ENCODE measurements at places on chromosomes 2 and 18.

GRCh38 chr18:25630682-25631081 is 278.7 kb upstream of the ZNF521 start:
- DNase-seq = no peak

- DNase-seq = no peak
These were observed 427.7 kb upstream of the HS6ST1 start for GRCh38 chr2:128746356-128746755.

DNA sequence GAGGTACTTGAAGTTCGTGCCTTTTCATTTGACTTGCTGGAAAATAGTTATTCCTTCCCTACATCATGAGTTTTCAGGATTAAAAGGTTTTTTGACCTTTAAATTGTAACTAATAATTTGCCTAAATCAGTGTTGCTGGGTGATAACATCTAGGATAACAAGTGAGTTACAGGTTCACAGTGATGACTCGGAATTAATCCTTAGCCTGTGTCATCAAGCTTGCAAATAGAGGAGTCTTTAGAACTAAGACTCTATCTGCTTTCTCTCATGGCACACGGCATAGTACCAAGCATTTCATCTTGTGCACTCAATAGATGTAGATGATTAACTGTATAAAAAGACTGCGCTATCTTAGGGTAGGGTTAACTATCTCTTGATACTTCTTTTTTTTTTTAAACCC is 79.5 kb downstream of the CAMKMT start:
- no peak for DNase-seq

- no peak for DNase-seq
These were observed 150.0 kb upstream of the LRP1B start for GRCh38 chr2:142280831-142281230.

GRCh38 chr2:191565647-191566198 is 112.2 kb upstream of the NABP1 start:
- DNase-seq = no peak

DNA sequence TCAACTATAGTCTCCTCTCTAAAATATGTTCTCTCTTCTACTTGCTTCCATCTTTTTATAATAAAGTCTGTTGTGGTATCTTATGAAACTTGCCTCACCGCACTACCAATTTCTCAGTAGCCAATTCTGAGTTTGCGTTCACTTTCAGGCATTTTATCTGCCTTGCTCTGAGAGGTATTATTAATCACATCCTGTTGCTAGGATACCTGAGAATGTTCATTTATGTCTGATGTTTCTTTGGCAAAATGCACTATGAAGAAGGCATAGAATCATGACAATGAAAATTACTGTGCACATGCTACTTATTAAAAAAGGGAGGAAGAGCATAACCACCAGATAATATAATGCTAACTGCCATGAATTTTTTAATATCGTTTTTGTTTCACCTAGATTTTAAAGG is 130.2 kb downstream of the CHST9 start:
- DNase-seq = no peak

GRCh38 chr2:232575404-232575746 is 24.9 kb downstream of the EIF4E2 start:
- DNase-seq = no peak

- no peak for DNase-seq
These were observed 181.4 kb upstream of the MSH6 start for GRCh38 chr2:47601568-47601967.

DNA sequence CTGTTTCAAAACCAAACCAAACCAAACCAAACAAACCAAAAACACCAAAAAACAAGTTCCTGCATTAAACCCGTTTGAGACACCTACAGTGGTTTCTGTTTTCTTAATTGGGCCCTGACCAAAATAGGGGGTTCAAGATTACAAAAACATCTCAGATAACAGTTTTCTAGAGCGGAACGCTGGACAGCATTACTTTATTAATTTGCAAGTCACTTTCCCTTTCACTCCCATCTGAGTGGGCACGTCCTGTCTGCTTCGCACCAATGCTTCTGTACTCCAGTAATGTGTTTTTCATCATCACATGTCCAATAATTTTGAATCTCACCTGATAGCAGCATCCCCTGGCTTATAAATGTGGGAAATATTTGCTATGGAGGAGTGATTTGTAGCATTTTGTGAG is 11.7 kb upstream of the MYO1B start:
- no peak for DNase-seq

- DNase-seq = no peak
These were observed 40.9 kb downstream of the NRP2 start for GRCh38 chr2:205723179-205723578.
